RCC 7860 (cell line): ENCODE measurements at places on chromosomes 4 and X.

- DNase-seq, result no peak
Observed at GRCh38 chrX:9227276-9227675, 193.3 kb upstream of the FAM9B start.

DNA sequence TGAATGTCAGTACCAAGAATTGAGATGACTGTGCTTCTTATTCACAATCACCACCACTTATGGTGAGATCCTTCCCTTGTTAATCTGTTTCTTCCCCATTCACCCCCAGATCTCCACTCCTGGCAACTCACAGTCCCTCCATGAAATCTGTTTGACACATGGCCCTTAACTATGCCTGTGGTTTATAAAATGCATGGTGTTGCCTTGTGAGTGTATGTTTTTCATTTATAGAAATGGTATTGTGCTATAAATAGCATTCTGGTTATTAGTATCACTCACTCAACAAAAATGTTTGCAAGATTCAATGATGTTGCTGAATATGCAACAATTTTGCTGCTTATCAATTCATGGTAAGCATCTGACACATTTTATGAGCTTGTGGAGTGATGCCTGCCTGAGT is 131.0 kb downstream of the PRKX start:
- no peak for DNase-seq

- no peak for DNase-seq
Observed at GRCh38 chr4:152693871-152694270, 14.1 kb upstream of the TMEM154 start.

DNA sequence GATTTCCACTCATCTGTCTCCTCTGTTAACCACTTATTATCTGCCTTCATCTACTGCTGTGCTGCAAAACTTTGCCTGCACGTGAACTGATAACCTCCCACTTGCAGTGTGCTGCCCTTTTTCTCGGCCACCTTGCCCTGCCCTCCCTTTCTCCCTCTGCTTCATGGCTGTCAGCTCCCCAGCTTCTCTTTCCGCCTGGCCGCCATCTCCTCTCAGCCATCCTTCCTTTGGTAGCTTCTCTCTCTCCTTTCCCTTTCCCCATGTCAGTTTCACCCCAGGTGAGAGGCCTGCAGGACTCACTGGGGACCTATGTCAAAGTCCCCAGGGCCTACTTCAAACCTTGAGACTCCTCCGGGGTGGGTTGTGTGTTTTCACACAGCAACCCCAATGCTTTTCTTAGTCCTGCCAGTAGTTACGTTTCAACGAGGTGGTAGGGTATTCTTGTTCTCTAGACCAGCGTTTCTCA is 6.6 kb downstream of the MSL3 start:
- DNase-seq, result no peak

- no peak for DNase-seq
Observed at GRCh38 chr4:5027346-5027745, 8.1 kb upstream of the CYTL1 start.
